ENCODE measurements at places on chromosomes 1 and 21.

DNA sequence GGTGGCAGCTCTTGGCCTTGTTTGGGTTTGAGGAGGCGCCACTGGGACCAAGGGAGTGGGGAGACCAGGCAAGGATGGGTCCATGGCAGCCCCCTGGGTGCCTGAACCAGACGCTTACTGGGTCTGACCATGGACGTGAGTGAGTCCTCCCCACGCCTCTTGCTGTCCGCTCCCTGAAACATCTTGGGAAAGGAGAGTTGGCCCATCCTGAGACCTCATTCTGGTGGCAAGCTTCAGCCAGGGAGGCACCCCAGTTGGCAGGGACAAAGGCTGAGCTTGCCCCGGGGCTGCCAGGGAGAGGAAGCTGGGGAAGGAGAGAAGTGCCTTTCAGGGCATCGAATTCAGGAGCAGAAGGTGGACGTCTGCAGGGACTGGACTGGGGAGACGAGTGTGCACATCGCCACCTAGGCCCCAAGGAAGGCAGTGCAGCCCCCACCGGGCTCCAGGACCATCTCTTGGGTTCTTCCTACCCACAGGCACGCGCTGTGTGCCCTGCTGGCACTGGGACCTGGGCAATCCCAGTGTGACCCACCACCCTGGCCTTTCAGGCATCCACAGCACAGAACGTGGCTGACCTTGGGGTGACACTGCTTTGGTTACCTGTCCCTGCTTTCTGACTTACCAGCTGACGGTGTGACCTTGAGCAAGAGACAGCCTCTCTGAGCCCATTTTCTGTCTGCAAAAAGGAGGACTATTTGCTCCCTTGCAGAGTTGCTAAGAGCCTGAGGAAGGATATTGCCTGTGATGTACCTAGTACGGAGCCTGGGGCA lies 132.9 kb upstream of the WNT4 start:
- DNase-seq, result no peak

- no peak for DNase-seq
These were observed 25.0 kb downstream of the KANK4 start for GRCh38 chr1:62294261-62294660.

DNA sequence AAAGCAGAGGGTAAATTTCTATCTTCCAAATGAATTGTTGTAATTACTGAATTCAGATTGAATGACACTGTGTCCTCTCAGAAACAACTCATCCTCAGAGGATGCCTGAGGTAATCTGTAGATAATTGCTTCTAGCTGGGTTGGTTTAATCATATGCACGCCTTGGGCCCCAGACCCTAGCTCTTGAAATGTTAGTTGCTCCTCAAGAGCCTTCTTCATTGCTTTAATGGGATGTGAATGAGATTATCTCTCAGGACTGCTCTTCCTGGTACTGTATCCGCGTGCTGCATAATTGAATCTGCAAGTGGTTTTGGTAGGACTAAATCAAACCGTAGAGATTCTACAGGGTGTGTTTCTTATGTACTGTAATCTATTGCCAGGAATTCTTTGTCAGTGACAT lies 569.3 kb upstream of the NEGR1 start:
- no peak for DNase-seq

DNA sequence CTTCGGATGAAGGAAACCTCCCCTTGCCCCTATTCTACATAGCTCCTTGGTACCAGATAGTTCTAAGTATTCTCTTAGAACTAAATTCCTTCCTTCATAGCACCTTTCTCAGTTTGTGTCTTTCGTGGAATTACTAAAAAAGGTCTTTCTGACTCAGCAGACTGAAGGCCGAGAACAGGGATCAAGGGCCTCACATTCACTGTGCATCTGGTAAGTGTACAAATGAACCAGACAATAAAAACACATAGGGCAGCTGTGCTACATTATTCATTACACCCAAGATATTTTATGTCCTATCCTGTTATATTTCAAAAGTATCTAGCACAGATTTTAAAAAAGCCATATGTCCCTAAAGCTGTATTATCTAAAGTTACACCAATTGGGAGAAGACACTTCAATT lies 62.9 kb upstream of the HP1BP3 start:
- DNase-seq, result no peak

- no peak for DNase-seq
These were observed 111.9 kb downstream of the PTPN14 start for GRCh38 chr1:214439352-214440119.

DNA sequence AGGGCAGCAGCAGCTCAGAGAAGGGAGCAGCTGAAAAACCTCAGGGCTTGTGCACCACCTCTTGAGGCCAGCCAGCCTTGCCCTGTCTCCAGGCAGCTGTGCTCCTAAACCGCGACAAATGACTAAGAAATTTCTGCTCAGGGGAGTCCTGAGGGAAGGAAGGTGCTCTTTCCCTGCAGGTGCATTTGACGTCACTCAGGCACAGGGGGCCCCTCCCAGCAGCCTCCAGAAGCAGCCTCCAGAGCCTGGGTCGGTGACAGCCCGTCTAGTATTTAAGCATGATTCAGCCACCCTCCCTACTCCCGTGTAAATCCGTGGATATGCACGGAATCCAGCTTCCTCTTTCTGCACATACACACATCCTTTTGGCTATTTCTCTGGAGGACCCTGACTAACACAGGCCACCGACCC lies 560.5 kb downstream of the KIF26B start:
- DNase-seq, result no peak

- no peak for DNase-seq
These were observed 1.8 kb downstream of the ADGRB2 start for GRCh38 chr1:31762323-31762722.

DNA sequence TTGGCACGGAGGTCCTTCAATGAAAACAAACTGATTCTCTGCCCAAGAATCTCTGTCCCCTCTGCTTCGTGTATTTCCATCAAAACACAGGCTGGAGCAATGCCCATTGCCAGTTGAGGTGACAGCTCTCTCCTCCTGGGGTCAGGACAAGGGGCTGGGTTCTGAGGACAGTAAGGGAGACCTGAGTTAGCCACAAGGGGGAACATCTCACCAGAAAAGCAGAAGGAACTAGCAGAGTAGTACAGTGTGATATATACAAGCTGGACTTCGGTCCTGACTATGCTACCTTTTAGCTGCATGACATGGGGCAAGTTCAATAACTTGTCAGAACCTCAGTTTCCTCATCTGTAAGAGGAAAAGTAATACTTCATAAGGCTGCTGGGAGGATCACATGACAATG lies 50.3 kb downstream of the SYT2 start:
- no peak for DNase-seq

- DNase-seq, result no peak
These were observed 24.2 kb downstream of the ENO1 start for GRCh38 chr1:8854240-8854639.

GRCh38 chr1:2073382-2074230 lies 23.4 kb downstream of the PRKCZ start:
- DNase-seq, result no peak

DNA sequence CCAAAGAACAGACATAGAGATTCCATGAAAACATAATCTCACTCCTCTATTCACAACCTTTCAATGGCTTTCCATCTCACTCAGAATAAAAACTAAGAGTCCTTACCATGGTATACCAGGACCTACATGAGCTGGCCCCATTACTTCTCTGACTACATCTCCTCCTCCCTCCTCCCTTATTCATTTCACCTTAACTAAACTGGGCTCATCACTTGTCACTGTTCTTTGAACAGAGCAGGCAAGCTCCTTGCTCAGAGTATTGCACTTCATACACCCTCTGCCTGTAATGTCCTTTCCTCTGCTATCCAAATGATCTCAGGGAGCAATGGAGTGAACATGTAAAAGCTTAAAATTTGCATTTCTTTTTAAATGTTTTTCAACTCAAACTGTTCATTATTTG lies 142.0 kb downstream of the MRPL39 start:
- DNase-seq, result no peak

- DNase-seq, result no peak
These were observed 113.0 kb upstream of the TMPRSS2 start for GRCh38 chr21:41620982-41621381.

GRCh38 chr1:244461245-244462071 lies at the start of gene CATSPERE:
TSS of gene CATSPERE (plus strand) at chr1:244461273. CDS start at chr1:244461430, 157 bp downstream.
- peak; percentile 71 for DNase-seq

DNA sequence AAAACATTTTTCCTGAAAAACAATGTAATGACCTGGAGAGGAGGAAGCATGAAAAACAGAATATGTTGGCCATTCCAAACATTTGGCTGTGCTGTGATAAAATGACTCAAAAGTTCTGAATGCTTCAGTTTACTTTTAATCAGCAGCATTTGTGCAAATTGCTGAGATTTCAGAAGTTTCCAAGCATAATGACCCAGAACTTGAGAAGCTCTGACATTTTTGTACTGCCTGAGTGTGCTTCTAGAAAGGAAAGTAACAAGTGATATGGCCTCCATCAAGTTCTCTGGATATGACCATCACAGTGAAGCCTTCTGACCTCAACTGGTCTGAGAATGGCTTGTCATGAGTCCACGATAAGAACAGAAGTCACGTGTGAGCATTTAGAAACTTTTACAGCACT lies 283.4 kb upstream of the ZRANB2 start:
- DNase-seq, result no peak

DNA sequence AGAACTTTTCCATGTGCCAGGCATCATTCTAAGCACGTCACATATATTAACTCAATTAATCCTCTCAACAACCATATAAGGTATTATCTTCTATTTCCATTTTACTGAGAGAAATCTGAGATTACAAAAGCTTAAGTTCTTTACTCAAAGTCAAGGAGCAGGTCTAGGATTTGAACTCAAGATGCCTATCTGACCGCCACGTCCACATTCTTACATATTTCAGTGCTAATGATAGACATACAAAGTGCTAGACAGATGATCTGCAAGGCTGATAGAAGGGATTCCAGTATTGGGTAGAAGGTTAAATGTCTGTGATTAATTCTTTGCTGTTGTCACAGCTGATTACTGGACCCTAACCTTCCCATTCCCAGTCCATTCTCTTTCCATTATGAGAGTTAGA lies 4.4 kb downstream of the ATP5PB start:
- no peak for DNase-seq

DNA sequence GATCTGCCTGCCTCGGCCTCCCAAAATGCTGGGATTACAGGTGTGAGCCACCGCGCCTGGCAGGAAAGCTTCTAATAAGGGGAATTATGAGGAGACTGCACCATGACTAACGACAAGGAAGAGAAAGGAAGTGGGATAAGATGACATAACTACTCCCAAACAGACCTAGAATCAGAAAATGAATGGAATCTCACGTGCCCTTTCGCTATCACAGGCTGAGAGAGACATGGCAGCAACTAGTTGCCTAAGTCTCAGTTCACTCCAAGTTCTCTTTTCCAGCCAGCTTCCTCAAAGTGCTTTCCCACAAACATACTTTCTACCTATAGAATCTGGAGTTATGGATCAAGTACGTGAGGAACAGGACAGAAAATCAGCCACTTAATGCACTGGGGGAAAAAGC lies 2.0 kb downstream of the PI4KB start:
- DNase-seq, result no peak

GRCh38 chr1:234572966-234573365 lies 37.0 kb downstream of the IRF2BP2 start:
- DNase-seq, result no peak

- no peak for DNase-seq
These were observed 2.5 kb upstream of the LMO4 start for GRCh38 chr1:87325982-87326738.

DNA sequence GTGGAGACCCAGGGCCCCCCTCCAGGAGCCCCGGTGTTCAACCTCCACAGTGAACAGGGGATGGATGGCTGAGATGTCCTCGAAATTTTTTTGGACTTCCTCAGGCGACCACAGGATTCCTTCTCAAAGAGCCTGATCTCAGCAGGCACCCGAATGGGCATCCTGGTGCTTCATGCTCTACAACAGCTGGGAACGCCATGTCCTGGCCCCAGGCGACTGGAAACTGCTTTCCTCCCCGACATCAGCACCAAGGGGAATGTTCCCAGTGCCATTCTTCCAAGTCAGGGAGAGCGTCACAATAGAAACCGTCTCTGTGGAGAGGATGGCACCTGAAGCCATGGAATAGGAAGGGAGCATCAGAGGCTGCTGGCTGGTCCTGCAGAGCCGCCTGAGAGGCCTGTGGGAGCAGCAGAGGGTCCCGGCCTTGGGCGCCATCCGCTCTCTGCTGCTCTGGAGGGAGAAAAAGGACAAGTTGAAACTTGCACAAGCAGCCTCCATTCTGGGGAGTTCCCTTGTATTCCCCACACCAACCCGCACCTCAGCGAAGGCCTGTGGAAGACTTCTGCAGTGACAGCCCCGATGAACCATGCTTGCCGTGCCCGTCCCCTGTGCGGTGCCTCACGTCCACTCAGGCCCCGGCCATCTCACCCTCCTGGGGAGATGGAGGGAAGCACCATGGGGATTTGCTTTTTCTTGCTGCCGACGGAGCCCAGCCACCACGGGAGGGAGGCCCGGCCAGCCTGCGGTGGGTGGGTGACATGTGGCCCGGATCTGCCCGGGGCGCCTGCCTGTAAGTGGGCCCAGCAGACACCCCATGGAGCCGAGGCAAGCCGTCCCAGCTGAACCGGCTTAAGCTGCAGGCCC lies 2.3 kb upstream of the ADARB1 start:
- DNase-seq, result no peak

DNA sequence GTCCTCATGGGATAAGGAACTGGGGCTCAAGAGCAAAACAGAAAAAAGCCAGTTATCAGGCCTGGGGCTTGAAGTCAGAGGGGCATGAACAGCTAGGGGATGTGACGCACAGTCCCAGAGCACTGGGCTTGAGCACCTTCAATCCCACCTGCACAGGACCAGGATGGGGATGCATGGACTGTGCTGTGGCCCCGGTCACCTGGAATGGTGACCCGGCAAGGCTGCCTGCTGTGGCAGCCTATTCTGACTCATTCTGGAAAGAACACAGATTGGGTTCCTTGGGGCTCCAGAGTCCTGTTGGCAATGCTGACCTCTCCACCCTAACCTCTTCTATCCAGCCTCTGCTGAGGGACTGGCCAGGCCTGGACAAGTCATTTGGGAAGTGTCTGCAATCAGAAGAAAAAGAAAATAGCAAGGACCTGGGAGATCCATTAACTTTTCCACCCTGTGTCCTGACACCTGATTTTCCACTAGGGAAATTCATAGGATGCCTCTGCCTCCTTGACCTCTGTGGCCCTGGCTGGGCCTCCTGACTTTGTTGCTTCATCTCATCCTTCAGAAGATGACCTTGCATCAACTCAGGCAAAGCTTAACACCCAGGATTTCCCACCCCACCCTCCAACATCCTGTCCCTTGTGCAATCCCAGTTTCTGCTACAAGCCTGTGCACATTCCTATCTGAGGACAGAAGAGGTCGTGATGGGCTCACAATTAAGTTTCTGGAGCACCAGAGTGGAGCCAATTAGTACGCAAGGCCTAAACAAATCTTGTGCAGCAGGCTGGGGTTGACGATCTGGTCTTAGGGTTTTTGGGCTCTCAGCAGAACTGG lies 17.9 kb upstream of the FMOD start:
- no peak for DNase-seq

GRCh38 chr1:108512239-108513043 lies 47.5 kb upstream of the EEIG2 start:
- no peak for DNase-seq

Measured in activated naive CD4-positive, alpha-beta T cell (primary cell).